ENCODE measurements at places on chromosomes 12 and 14.
A peak's percentile ranks its signal among the peaks of the same experiment; 100 is the strongest.

- DNase-seq: no peak
Measured at GRCh38 chr12:52655720-52656124, 3.7 kb upstream of the KRT2 start.

DNA sequence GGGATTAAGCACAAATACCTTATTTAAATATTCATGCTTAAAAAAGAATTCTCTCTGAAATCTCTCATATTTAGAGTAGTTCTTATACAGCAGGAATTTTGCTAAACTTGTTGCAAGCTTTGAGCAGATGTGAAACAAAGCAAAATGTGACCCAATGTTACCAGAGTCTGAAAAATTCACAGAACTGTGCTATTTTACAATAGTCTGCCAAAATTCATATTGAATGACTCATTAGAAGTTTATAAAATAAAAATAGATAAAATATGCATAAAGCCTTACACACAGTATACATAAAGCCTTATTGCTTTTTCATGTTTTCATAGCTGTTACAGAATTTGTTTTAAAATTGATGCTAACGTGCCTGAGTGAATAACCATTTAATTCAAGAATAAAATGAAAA lies 17.8 kb upstream of the RHOJ start:
- DNase-seq: no peak

GRCh38 chr12:27975222-27976136 lies 2.9 kb upstream of the PTHLH start:
- DNase-seq: no peak

- no peak for DNase-seq
Measured at GRCh38 chr14:49858383-49858782, 5.8 kb upstream of the NEMF start.

DNA sequence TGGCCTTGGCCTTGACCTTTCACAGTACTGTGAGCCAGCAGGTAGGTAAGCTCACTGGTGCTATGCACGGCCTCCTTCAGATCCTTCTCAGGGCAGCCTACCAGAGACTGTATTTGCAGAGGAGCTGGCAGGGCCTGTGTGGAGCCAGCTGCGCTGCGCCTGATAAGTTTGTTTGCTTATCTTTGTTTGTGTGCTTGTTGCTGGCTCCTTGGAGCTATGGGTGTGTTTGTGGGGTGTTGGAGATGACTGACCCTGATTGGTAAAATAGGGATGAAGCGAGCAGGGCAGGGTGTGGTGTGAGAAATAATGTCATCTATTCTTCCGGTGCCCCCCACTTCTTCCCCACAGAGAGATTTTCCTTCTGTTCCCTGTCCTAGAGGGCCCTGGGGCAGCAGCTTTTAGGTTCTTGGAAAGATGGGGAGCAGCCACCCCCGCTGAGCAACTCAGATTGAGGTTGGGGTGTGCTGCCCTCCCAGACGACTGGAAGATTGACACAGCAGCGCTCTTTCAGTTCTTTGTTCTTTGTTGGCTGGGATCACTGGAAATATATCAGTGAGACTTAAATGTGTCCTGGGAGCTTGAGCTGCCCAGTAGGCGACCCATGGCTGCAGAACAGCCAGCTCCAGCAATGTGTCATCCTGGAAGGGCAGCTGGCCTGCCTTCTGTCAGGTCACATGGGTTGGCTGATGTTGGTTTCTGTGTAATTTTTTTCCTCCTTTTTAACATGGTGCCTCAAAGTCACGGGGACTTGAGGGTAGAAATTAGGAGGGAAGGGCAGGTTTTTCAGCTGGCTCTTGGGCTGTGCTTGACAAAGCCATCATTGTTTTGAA lies 19.6 kb downstream of the MLXIP start:
- no peak for DNase-seq

GRCh38 chr12:25155022-25155576 lies 39.9 kb downstream of the DNAI7 start:
- no peak for DNase-seq

DNA sequence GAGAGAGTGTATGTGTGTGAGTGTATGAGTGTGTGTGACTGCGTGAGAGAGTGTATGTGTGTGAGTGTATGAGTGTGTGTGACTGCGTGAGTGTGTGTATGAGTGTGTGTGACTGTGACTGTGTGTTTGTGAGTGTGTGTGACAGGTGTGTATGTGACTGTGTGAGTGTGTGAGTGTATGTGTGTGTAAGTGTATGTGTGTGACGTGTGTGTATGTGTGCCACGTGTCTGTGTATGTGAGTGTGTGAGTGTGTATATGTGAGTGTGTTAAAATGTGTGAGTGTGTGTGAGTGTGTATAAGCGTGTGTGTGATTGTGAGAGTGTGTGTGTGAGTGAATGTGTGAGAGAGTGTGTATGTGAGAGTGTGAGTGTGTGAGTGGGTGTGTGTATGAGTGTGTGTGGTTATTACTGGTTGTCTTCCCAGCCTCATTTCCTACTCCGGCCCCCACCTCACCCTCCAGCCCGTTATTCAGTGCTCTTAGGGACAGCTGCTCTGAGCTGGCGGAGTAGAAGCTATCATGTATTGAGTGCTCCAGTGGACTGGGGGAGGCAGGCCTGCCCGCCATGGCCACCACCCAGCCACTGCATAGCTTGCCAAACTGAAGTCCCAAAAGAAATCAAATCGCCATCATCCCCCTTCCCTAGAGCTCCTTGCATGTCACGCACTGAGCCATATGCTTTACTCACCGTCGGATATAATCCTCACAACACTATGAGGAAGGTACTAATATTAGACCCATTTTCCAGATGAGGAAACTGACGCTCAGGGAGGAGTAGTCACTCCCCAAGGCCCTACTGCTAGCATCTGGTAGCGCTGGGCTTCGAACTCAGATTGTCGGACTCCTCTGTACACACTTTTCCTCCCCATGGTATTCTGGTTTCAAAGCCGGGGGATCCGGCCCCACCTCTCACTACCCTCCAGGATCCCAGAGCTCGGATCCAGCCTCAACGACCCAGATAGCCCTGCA lies 10.3 kb upstream of the MYL2 start:
- no peak for DNase-seq

DNA sequence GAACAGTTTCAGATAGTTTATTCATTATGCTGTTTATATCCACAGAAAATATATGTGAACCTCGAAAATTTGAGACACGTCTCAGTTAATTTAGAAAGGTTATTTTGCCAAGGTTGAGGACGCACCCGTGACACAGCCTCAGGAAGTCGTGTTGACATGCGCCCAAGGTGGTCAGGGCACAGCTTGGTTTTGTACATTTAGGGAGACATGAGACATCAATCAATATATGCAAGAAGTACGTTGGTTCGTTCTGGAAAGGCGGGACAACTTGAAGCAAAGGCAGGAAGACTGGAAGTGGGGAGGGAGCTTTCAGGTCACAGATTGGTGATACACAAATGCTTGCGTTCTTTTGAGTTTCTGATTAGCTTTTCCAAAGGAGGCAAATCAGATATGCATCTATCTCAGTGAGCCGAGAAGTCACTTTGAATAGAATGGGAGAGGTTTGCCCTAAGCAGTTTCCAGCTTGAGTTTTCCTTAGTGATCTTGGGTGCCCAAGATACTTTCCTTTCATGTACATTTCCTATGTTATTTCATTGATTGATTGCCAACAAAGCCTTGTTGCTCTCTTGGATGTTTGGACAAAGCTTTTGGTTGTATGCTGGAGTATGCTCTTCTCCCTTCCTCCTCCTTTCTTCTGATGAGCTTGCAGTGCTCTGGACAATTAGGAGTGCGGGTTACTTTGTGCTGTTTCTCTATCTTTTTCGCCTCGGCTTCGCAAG lies 3.2 kb downstream of the SNAPC1 start:
- DNase-seq: no peak

- no peak for DNase-seq
Measured at GRCh38 chr14:55398679-55399078, 13.0 kb downstream of the ATG14 start.

- peak; percentile 39 for DNase-seq
Measured at GRCh38 chr14:59463787-59464485, 1.2 kb downstream of the GPR135 start.

DNA sequence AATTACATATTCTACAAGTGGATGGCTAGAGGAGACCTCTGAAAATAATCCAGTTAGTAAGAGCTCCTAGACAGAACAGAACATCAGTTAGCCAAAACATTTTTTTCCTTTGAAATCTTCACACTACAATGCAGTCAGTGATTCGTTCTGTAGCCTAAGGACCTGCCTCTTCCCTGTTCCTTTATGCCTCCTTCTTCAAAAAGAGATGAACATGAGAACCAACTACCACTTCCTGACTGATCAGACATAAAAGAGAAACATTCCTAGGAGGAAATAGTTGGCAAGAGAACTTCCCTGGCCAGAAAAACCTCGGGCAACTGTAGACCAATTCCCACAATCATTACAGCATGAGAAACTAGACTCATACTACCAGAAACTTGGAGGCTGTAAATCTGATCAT lies 29.4 kb downstream of the ITPR2 start:
- no peak for DNase-seq

GRCh38 chr14:69692594-69692993 lies 74.3 kb upstream of the SRSF5 start:
- no peak for DNase-seq

- no peak for DNase-seq
Measured at GRCh38 chr14:87896393-87897380, 96.3 kb downstream of the GALC start.

- no peak for DNase-seq
Measured at GRCh38 chr14:45140661-45141187, 5.0 kb downstream of the FANCM start.

GRCh38 chr12:65492998-65493912 lies 214.8 kb downstream of the MSRB3 start:
- DNase-seq: no peak

All from stimulated activated CD4-positive, alpha-beta T cell treated with anti-CD3 and anti-CD28 coated beads, TNF-alpha, amount 100 ng/mL, for 24 hours (primary cell).